Retinal pigment epithelial cell (primary cell): ENCODE measurements at places on chromosomes 6 and 20.

GRCh38 chr6:155089746-155090145, 94.6 kb downstream of the TIAM2 start:
- DNase-seq = no peak

- no peak for DNase-seq
Measured at GRCh38 chr20:56843386-56843785, 214.3 kb downstream of the TFAP2C start.

DNA sequence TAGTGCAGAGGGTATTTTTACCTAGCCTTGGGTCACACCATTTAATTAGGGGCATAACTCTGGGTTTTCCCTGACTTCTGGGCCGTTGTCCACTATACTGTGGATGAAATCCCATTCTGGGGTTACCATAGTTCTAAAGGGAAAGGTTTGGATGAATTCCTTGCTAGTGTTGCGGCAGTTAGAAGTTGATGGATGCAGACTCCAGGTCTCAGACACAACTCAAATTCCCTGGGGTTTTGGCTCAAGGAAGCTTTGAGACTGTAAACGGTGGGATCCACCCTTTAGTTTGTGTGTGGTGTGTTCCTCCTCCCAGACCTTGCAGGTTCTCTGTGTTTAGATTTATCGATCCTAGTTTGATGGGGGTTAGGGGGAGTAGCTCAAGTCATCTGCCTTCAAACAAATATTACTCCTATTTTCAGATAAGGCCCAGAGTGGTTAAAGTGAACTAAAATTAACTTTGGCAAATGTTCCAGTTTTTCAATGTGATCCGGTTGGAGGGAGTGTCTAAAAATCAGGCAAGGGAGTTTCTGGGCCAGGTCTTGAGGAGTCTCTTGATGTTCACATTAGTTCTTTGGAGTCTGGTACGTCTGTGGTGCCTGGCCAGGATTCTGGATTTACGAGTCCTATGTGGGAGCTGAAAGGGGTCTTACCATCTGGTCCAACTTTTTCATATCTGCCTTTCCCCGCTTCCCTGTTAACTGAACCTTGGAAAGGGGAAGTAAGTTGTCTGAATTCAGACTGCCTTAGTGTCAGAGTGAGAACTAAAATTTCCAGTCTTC, 1.5 kb downstream of the RALY start:
- DNase-seq = no peak

DNA sequence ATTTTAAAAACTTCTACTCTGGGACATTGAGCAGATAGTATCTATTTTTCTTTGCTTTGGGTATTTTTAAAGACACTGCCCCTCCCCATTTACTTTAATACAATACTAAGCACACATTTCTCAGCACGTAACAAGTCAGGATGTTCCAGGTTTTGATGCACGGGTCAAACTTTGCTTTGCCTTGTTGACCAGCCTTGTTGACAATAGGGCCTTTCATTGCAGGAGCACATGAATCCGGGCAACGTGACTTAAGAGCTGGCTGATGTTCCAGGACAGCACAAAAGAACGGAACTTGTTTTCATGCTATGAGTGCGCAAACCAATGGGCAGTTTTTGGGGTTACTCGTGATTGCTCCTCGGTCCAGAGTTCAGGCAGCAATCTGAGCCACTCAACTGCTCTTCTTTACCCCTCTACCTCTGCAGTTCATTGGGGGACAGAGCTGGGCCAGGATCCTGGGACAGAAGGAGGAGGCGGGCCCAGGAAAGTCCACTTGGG, 78.6 kb upstream of the SLC22A16 start:
- no peak for DNase-seq

DNA sequence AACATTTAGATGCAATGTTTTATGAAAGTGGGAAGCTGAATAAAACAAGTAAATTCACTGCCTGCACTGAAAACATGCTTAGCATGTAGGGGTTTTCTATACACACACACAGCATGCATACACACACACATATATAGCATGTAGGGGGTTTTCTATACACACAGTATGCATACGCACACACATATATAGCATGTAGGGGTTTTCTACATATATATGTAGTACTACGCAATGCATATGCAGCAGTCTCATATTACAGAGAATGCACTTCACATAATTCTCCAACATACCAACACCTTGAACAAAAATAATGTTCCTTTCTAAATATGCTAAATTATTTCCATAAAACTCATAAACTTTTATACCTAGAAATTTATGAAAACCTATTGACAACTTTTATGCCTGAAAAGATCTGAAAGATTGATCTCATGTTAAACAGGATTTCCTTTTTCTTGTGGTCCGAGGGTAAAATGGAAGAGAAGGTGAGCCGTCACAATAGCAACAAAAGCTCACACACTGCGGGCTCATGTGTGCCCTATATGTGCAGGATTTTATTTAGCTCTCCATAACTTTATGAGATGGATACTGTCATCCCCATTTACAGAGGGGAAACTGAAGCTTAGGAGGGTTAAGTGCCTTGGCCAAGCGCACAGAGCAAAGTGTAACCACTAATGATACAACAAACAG, 81.9 kb upstream of the TULP1 start:
- no peak for DNase-seq

DNA sequence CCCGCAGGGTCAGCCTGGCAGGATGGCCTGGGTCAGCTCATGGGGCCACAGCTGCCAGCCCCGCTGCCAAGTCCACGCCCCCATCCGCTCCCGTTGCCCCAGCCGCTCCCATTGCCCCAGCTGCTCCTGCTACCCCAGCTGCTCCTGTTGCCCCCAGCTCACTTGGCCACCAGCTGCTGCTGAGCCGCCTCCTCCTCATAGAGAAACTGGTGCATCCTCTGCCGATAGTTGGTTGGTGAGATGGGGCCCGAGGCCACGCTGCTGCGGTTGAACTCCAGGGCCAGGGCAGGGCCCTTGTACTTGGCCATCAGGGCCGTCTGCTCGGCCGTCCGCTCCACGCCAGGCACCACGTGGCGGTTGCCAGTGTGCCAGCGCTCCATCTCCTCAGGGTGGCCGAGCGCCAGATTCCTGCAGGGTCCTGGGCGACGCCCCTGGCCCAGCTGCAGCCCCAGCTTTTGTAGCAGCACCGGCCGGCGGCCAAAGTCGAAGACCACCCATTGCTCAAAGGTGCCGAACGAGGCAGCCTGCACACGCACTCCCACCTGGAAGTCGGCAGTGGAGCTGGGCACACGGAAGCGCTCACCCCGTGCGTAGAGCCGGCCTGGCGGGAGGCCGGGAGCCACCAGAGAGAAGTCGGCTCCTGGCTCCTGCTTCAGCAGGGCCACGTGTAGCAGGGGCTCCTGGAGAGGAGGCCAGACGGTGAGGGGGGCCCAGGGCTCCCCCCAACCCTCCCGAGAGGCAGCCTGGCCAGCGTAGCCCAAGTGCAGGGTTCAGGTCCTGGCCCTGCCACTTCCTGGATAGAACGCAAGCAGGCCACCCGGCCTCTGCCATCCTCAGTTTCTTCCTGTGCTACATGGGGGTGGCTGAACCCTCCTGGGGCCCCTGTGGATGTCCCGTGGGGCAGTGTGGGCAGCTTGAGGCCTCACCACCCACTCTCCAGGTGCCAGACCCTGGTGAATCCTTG, 4.8 kb downstream of the HELZ2 start:
- DNase-seq = no peak

DNA sequence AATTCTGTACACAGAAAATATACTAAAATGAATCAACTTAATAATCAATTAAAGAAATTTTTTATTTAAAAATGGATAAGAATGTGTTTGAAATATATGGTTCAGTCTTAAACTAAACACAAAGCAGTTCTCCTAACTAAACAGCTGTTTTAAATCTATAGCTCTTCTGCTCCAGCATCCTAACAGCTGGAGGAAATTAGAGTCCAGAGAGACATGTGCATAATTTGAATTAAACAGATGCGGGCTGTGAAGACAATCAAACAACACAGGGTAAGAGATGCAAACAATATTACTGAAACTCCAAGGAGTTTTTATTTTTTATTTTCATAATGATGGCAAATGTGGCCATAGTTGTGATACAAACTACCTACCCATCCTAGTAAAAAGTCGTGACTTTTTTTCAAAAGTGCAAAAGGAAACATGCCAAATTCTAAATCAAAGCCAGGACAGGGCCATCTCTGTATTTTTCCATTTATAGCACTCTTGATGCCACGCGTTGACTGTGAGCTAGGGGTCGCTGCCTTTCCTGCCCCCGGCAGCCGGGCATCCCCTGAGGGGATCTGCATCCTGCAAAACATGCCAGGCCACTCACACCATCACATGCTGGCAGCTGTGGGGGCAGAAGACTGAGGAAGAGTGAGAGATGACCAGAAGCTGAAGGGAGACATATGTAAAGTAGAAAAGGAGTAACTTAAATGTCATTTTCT, 310.6 kb downstream of the PRKN start:
- no peak for DNase-seq

DNA sequence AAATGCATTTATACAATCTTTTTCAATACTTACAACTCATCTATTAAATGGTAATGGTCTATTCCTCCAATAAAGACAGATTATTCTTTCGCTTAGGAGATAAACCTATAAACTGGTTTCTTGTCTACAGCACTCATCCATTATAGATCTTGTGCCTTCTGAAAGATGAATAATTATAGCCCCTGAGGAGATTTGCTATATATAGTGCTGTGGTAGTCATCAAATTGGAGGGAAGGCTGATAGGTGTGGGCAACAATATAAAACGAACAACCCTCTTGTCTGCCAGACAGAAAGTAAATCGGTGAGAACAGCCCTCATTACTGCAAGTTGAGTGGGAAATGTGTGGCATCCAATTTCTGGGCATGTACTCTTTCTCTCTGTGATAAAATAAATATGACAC, 292.5 kb upstream of the CNR1 start:
- DNase-seq = no peak

- no peak for DNase-seq
Measured at GRCh38 chr6:135880066-135880972, 28.8 kb downstream of the PDE7B start.

DNA sequence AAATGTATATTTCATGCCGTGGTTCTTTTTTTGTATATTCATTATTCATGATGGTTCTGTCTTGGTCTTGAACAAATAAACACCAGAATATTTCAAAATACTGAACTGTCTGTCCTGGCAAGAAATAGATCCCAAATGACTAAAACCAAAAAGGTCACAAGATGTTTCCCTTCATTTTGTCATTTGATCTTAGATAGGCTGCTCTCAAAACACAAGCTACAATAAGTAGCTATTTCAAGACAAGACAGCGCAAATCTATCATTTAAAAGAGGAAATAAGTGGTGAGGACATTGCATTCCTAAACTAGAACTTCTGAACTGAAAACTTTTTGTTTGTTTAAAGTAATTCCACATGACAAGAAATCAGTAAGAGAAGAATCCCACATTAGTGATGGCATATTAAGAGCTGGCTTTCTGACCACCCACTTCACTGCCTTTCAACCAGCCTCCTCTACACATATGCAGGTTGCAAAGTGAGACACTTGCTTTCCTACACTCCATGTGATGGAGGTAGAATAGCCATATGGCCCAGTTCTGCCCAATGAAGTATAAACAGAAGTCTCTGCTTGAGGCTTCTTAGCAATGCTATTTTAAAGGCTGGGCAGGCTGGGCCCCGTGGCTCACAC, 54.4 kb upstream of the CCDC28A start:
- no peak for DNase-seq

DNA sequence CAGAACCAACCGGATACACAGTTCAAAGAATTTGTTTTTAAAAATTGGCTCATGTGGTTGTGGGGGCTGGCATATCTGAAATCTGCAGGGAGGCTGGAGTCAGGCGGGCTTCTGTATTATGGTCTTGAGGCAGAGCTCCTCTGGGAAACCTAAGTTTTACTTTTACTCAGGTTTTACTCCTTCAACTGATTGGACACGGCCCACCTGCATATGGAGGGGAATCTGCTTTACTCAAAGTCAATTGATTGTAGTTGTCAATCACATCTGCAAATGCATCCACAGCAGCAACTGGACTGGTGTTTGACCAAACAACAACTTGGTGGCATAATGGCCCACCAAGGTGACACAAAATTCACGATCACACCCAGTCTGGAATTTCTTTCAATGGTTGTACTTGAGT, 103.4 kb downstream of the ERMARD start:
- no peak for DNase-seq

GRCh38 chr20:36815454-36816091, 42.0 kb upstream of the DSN1 start:
- no peak for DNase-seq

DNA sequence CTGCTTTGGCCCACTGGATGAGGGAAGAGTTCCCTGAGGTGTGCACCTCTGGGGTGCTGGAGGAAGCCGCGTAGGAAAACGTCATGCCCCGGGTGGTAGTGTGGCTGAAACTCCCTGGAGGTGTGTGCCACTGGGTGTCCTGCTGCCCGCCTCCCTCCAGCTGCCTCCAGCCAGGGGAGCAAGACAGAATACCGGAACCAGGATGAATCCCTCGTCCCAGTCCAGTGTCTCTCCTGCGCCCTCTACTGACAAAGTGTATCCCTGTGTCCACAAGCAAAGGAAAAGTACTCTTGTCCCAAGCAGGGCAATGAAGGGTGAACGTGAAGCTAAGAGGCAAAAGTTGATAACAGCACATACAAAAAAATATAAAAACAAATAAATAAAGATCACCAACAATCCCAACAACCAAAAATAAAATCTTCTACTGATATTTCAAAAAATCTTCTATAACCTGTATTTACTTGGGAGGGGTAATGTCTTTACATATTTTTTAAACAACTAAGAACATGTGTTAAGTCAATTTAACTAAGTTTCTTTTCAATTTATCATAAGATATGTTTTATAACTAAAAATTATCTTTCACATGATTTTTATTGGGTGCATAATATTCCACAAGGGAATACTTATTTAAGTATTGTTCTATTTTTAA, 437.6 kb downstream of the MAFB start:
- DNase-seq = no peak

DNA sequence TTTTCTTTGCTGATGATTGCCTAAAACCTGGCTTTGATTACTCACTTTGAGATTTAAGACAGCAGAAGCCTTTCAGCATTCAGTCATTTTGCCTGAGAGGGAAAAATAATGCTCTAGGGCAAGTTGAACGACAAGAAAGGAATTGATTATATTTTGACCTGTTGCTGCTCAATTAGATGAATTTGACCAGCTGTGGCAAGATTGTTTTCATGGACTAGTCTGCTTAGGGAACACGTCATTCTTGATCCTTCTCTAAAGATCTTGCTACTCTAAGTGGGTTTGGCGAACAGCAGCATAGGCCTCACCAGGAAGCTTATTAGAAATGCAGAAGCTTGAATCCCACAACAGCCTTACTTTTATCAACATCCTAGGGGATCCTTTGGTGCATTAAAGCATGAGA, 59.7 kb upstream of the PHACTR1 start:
- DNase-seq = peak; percentile 18

DNA sequence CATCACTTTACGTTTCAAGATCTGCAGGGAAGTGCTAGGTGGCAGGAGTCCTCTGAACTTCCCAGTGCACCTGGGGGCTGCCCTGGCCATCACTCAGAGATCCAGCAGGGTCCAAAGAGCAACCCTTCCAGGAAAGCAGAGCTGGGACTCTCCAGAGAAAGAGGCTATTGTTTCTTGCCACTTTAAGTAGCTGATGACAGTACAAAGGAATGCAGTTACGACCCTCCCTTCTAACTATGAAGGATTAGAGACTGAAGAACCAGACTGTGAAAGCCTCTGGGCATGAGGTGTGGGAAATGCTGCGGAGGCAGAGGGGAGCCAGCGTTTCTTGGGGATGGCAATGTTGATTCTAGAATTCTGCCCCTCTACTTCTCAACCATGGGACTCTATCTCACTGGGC, 189.1 kb upstream of the SUPT3H start:
- DNase-seq = peak; percentile 98

- no peak for DNase-seq
Measured at GRCh38 chr6:24659561-24659960, 7.1 kb downstream of the TDP2 start.
